Adipocyte (in vitro differentiated cells): ENCODE measurements at places on chromosomes 2 and 18.

- no peak for DNase-seq
These were observed 145.2 kb downstream of the BCL11A start for GRCh38 chr2:60408207-60408606.

GRCh38 chr2:203711399-203711798, 5.0 kb downstream of the CD28 start:
- DNase-seq: no peak

- no peak for DNase-seq
These were observed 19.0 kb upstream of the KLF7 start for GRCh38 chr2:207184768-207185167.

DNA sequence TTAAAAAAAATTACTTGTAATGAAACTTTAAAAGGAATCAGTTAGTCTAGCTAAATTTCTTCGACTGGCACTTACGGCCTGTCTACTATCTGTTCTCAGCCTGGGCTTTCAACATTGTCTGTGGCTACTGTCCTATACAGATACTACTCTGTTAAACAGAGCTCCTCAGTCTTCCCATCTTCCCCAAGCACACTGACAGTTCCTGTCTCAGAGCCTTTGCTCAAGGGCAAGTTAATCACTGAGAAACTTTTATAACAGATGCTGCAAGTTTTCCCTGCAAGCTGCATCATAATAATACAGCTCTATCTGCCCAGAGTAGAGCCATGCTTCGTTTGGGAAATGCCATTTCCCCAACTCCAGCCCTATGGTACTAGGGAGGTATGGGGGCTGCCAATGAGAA, 11.3 kb upstream of the YPEL5 start:
- no peak for DNase-seq

DNA sequence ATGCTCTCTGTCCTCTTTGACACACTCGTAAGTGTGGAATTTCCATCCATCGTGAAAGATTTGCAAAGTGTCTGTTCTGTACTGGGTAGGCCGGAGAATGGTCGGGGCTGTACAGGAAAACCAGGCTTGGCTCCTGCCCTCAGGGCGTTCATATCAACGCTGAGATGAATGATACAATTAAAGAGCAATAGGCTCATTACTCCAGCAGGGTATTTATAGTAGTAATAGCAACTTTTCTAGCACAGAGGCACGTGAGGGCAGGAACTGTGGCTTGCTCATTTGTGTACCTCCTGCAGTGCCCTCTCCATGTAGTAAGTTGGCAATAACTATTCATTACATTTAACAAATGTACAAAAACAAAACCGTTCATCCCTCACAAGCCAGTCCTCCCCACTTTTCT, 5.3 kb upstream of the NCK2 start:
- no peak for DNase-seq

GRCh38 chr2:27822049-27822448, 50.5 kb downstream of the MRPL33 start:
- no peak for DNase-seq

GRCh38 chr18:30987467-30988241, 54.9 kb downstream of the DSC3 start:
- no peak for DNase-seq

- DNase-seq: peak; percentile 26
These were observed 150.5 kb upstream of the NCKAP5 start for GRCh38 chr2:133718688-133719201.

GRCh38 chr2:75466708-75467311, 93.9 kb downstream of the EVA1A start:
- DNase-seq: peak; percentile 49

DNA sequence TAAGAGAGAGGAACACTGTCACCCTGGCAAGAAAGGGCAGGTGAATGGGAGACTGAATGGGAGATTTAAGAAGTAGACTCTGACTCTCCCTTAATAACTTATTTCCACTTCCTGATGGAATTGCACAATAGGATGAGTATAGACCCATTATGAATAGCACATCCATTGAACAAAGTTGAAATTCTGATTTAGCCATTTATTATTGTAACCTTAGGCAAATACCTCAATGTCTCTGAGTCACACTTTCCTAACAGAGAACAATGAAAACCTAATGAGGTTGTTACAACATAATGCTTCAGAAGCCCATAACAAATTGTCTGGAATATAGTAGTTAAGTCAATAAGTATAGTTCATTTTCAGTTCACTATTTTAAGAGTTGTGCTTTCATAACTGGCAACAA, 78.9 kb downstream of the NRXN1 start:
- DNase-seq: peak; percentile 86

DNA sequence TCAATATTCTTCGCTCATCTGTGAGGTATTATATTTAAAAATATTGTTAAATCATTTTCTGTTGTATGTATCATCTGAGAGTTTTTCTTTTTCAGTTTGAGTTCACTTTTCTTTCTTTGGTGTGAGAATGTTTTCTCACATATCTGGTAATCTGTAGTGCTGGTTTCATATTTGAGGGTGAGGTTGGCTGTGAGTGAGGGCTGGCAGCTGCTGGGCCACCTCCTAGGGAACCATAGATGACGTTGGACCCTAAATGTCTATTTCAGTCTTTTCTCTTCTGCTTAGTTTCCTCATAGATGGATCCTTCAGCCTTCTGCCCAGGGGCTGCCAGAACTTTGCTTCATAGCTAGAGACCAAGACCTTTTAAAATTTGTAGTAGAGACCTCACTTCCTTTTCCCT, 33.5 kb downstream of the MGAT5 start:
- DNase-seq: no peak

GRCh38 chr2:51212374-51212773, 180.4 kb upstream of the NRXN1 start:
- DNase-seq: no peak

DNA sequence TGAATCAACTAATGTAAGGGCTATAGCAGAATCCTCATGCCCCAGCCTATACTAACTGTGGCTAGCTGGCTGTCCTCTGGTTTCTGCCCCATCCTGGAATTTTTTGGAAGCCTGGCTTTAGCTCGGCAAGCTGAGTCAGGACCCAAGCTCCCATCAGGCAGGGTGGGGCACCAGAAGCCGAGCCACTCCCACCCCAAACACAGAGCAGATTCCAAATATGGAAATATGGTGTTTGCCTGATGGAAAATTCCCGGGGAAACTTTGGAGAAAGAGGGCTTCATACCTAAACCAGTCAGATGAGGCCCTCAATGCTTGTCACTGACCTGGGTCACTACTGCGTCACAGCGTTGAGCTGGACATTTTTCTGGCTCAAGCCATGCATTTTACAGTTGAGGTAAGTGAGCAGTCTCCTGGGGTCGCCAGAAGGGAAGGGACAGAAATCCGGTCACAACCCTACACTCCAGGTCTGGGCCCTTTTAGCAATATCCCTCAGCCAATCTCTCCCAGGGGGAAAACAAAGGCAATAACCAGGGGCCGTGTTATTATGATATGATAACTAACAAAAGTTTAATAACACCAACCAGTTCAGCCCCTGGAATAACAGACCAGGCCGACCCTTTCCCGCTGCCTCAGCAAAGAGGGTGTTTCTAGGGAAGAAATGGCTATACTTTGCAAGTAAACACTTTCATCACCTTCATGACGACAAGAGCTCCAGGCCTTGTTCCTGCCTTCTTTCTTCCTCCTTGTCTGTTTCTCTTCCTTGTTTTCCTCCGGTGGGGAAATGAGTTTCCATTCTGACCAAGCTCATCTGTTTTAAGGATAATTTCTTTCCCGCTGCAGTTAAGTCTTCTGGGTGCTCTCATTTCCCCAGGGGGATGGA, 37.7 kb downstream of the PSD4 start:
- DNase-seq: peak; percentile 71

- no peak for DNase-seq
These were observed 34.9 kb downstream of the NOL4 start for GRCh38 chr18:34189656-34190435.

DNA sequence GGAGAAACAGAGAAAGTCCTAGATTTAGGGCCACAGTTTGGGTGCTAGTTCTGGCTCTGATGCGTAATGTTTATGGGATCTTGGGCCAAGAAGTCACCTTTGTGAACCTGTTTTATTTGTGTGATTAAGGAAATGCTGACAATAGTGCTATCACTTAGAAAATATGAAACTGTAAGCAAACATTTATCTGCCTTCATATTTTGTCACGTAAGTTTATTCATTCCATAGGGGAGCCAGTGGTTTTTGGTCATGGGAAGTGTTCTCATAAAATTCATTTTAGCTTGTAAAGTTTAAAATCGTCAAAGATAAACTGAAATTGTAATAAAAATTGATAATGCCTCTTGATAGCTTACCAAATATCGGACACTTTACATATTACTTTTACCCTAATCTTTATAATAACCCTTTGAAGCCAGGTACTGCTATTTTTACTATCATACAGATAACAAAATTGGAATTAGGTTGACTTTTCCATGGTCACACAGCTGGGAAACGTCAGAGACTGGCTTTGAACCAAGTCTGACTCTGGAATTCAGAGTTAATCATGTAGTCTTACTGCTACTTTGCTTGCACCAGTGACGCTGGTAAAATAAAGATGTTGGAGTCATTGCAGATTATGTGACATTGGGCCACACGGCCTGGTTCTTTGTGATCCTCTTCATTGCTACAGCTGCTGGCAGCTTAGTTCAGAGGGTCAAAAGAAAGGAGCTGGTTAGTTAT, 99.7 kb downstream of the ICA1L start:
- peak; percentile 34 for DNase-seq

GRCh38 chr2:21650569-21650968, 526.8 kb downstream of the TDRD15 start:
- DNase-seq: no peak

GRCh38 chr2:241092677-241093076, 9.4 kb downstream of the MTERF4 start:
- DNase-seq: no peak

DNA sequence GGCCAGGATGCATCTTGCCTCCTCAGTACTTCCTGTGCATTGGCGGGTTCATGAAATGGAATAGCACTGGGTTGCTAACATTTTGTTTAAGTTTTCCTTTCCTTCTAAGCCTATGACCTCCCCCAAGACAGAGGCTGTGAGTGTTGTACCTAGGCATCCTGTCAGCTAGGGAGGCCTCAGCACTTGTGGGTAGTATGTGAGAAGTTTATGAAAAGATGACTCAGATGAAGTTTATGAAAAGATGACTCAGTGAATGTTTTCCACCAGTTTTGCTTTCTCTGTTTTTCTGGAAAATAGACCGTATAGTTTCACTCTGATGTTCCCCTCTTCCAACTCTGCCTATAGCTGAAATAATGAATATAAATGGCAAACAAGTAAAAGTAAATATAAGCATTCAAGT, 412.9 kb downstream of the TMEM182 start:
- DNase-seq: no peak

DNA sequence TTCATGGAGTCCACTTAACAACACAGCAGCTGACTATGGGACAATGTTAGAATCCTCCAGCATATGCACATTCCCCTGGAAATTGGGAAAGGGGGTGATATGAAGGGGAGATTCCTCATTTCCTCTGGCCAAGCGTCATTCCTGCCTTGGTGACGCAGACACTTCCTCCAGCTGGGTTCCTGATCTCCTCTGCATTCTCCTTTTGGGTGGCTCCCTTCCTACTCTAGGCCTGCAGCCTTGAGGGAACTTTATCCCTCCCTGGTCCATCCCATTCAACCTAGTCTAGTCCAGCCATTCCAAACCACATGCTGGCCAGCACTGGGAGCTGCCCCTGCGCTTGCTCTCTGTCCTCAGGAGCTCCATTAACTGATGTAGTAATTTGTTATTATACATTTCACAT, 216.8 kb downstream of the VAPA start:
- DNase-seq: no peak

DNA sequence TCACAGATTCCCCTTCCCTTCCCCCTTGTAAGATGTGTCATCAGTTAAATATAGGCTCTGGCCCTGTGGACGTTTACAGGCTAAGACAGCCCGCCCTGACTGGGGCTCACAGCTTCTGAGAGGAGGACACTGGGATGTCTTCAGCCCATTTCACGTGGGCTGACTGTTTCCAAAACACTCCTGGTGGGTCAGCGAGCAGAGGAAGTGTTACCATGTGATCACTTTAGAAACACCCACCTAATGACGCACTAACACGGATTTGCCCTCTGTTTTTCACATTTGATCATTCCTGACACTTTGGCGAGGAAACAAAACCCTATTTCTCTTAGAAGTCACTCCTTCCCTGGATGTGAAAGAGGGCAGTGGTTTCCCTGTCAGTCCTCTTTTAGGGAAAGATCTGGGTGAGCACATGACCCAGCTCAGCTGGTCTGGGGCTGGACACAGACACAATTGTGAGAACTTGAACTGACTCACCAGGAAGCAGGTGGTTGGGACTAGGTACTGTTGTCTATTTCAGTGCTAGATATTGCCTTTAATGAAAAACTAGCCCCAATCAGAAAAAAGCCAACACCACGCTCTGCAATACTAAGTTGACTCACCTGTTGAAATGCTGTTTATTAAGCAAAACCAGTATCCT, 38.8 kb downstream of the BMP10 start:
- no peak for DNase-seq

DNA sequence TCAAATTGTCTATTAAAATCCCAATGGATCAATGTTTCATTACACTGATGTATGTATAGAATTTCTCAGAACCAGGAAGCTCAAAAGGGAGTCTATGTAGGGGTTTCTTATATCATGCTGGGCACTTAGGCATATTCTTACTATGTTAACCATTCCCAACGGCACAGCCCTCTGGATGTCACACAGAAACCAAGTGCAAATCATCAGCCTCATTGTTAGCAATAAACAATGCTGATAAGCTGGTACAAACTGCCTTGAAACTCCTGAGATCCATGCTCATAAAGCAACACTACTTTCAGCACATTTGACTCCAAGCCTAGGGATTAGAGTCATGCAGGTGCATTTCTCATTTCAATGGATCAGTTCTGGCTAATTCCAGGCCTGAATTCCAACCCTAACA, 730.2 kb upstream of the SLC39A10 start:
- DNase-seq: no peak

DNA sequence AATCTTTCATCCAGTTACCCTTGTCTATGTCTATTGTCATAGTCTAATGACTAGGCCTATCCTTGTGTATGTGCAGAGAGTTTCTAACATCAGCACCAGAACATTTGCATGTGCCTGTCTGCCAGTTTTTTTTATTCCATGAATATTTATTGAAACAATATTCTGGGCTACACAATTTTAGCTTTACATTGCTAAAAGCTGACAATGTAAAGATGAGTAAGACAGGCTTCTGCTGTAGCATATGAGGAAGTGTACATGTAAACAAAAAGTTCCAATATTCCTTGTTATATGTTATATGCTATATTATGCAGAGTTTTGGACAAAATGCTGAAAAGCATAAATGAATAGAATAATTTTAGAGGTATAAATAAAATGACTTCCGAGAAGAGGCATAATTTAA, 357.7 kb downstream of the NYAP2 start:
- DNase-seq: no peak

DNA sequence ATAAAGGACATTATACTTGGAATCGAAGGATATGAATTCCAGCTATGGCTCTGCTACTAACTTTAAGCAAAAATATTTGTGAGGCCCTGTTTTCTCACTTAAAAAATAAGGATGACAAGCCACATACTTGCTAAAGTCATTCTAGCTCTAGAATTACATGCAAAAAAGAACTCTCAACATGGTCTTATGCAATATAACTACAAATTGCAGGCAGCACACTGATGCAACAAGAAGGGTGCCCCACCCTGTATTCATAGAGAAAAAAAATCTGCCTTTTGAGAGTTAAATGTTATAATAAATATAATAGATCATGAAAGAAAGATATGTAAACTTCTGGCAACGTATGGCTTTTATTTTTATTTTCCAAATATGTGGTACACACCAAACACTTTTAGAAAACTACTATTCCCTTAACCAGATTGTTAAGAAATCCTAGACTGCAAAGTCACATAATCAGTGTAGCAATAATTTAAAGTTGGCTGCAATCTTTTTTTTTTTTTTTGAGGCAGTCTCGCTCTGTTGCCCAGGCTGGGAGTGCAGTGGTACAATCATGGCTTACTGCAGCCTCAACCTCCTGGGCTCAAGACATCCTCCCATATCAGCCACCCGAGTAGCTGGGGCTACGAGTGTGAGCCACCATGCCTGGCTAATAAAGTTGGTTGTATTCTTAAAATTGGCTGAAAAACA, 40.2 kb upstream of the WDSUB1 start:
- peak; percentile 91 for DNase-seq
